ENCODE measurements at places on chromosomes 5 and 9.

DNA sequence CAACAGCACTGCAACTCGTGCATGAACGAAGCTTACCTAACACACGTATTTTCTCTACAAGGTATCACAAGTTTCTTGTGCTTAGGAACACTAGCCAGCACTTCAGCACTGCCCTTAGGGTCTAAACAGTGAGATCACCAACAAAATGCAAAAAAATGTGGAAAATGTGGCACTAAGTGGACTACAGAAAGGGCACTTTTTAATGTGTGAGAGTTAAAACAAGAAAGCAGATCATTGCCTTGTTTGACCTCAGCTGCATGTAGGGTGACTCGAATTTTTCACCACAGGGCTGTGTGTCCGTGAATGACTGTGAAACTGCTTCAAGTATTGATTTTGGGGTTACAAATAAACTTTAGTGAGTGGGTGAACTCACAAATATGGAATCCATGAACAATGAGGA, 90.5 kb downstream of the MARCHF3 start:
- no peak for DNase-seq

DNA sequence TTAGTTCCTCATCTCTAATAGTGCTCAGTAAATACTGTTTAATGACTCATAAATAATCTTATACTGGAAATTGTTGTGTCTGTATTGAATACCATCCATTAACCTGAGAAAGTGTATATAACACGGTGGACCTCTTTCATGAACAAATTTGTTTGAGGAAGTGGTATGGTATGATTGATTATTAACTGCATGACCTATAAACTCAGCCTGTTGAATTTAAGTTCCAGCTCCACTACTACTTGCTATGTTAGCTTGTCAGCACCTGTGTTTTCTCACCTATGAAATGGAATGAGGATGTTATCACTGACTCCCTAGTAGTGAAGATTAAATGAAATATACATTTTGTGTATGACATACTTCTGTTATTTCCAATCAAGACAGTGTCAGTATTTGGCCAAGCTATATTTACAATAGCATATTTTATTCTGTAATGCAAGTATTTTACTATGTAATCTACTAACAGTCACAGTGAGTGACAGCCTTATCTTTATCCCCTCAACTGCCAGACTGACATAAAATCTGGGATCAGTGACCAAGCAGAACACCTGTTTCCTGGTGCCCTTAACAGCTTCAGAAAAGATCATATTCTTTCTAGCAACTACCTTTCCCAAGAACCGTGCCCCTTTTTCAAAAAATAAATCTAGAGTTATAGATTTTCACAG, 77.3 kb upstream of the ITGA1 start:
- DNase-seq: no peak

DNA sequence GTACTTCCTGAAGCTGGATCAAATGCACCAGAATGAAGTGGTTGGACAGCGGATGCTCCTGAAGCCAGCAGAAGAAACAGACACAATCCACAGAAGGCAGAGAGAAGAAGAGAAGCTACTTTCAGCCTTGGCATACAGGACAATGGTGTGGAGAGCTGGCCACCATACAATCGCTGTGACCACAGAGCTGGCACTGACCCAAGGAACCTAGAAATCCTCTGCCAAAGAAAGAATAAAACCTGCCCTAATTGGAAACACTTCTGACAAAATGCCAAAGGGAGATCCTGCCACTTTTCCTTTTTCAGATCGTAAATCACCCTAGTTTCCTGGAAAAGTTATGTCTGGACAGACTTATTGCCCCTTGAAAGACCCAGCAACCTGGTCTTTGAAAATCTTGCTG, 77.8 kb downstream of the BAAT start:
- no peak for DNase-seq

- DNase-seq: no peak
Observed at GRCh38 chr5:116292321-116292720, 207.5 kb downstream of the COMMD10 start.

GRCh38 chr5:170443624-170444023, 54.5 kb upstream of the KCNMB1 start:
- no peak for DNase-seq

- no peak for DNase-seq
Observed at GRCh38 chr9:134642385-134643181, 980 bp downstream of the COL5A1 start.
